ENCODE measurements at places on chromosomes 2 and 18. TPM values are rescaled to one million over a fixed set of nuclear protein-coding genes. Genes with fewer than 3 reads are reported as not detected.

TMEM150A gene
- total RNA-seq, result 28.2 TPM

FIGN gene
- total RNA-seq, result 4.9 TPM

LYG1 gene
- total RNA-seq, result 0.93 TPM

RUFY4 gene
- total RNA-seq, result 0.42 TPM

ANKAR gene
- 6.9 TPM for total RNA-seq

FHL2 gene
- total RNA-seq, result 30.1 TPM

ALKAL2 gene
- total RNA-seq, result 8.9 TPM

C2orf81 gene
- 2.8 TPM for total RNA-seq

Data from left lung (tissue), 14 donors.